ENCODE measurements at places on chromosomes 3 and 15.

- no peak for DNase-seq
Measured at GRCh38 chr15:77817434-77817833, 184.7 kb upstream of the LINGO1 start.

- no peak for DNase-seq
Measured at GRCh38 chr15:85142312-85142711, 160.7 kb downstream of the PDE8A start.

- DNase-seq, result peak; percentile 13
Measured at GRCh38 chr15:89976246-89976600, 24.9 kb upstream of the ZNF710 start.

- no peak for DNase-seq
Measured at GRCh38 chr3:156307704-156308103, 187.3 kb downstream of the KCNAB1 start.

GRCh38 chr15:83911345-83911744 lies 257.4 kb downstream of the ADAMTSL3 start:
- DNase-seq, result no peak

DNA sequence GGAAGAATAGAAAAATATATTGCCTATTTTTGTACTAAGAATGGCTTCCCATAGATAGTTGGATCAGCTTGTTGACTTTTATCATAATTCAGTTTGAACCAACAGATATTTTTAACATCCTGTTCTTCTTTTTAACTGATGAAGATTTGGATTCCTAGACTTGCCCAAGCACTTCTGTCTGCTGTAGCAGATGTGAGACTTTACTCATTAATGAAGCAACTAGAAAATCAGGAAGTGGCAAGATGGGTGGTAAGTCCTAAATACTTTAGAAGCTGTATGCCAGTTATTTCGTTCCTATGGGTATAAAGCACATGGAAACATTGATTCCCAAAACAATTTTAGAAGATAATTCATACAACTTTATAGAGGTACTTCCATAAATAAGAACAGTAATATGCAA lies 8.4 kb downstream of the PIGB start:
- no peak for DNase-seq

- no peak for DNase-seq
Measured at GRCh38 chr15:87954793-87955192, 301.7 kb downstream of the NTRK3 start.

DNA sequence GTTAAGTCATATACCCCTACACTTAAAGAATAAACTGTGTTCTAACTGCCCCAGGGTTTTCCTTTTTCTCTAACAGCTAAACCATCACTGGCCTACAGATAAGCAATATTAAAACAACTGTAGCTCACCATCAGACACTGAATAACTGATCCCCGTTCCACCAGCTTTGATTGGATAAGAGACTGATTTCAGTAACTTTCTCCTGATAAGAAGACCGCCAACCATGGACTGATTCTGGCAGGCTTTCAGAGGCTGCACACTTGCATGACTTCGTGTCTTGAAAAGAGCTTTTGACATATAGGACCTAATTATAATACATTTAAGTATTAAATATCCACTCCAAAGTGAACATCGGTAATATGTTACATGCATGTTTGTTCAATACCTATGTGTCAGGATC lies 15.3 kb upstream of the CEP97 start:
- DNase-seq, result no peak

DNA sequence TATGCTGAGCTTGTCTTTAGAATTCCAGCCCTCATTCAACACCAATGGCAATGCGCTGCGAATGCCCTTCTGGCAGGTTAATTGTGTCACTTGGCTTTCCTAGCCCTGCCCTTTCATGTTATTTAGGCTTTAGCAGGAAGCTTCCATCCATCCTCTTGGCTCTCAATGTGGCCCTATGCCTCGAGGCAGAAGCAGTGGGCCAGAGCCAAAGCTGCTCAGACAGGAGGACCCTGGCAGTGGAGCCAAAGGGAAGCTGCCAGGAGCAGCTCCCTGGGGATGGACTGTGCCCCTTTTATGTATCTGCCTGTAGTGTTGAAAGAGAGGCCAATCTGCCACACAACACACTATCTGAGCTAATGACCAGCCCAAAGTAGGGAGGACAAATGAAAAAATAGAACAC lies 376.4 kb downstream of the CTNNB1 start:
- no peak for DNase-seq

DNA sequence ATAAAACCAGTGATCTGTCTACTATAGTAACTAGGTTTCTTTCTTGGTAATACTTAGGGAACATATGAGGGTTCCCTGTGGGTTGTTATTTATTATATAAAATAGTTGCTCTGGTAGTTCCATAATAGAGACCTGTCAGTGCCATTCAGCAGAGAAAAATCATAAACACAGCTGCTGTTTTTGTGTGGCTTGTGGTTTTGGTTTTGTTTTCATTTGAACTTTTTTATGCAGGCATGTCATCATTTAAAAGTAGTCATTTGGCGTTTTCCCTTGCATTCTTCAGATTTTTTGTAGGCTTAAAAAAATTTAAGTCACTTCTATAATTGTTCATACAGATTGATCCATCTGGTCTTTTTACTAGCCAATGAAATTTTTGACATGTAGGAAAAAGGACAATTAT lies 47.9 kb downstream of the PIK3CA start:
- DNase-seq, result peak; percentile 35

GRCh38 chr3:103963599-103963998 lies 1403.1 kb upstream of the ALCAM start:
- no peak for DNase-seq

DNA sequence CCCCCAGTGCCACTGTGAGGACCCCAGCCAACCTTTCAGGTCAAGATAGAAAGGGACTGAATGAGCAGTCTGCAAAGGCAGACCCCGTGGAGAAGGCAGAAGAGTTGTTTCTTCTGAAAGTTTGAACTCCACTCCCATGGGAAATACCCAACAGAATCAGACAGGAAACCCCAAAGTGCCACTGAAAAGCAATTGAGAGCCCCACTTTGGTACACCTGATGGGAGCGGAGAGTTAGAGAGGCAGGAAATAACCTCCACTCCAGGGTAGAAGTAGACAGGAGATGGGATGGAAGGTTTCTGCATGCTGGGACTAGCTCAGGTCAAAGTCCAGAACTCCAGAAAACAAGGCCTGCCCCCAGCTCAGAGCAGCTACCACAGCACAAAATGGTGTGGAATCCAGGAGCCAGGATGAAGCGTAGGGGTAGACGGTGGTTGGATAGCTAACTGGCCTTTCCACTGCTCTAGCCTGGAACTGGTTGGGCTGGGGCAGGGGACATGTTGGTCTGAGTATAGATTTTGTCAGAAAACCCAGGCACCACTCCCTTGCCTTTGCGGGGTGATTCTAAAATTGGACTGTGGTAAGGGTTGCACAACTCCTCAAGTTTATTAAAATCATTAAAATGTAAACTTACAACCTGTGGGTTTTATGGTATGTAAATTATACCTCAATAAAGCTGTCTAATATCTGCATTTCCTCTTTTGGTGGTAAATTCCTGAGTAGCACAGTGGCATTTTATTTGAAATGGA lies 1.9 kb upstream of the RAB43 start:
- DNase-seq, result peak; percentile 68

DNA sequence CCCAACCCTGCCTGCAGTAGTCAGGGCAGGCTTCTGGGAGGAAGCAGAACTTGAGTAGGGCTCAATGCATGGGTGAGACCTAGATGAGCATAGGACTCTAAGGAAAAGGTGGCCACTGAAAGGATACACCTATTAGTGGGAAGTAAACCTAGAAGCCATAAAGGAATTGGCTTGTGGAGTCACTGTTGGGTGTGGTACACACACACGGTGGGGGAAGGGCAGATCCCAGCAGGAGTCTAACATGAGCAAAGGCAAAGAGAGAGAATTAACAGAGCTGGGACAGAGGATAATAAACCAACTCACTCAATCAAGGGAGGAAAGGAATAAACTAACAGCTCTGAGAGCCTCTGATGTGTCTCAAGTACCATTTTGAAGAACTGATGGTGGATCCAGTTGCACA lies 23.1 kb downstream of the DAPK2 start:
- DNase-seq, result no peak

DNA sequence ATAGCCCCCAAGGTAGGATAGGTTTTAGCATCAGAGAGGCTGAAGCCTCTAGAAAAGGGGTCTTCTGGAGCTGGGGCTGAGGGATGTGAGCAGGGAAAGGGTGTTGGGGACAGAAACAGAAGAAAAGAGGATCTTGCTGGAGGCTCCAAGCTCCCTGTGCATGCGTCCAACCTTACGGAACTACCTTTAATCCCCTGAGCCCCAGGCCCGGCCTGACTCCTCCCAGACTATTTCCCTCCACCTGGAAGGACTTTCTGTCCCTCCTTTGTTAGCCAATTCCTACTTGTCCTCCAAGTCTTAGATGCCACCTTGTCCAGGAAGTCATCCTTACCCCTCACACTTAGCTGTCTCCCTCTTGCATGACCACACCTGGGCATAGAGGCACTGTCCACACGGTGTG lies 50.0 kb upstream of the VPS8 start:
- DNase-seq, result no peak

GRCh38 chr3:188270423-188270972 lies 116.5 kb downstream of the LPP start:
- DNase-seq, result peak; percentile 23

DNA sequence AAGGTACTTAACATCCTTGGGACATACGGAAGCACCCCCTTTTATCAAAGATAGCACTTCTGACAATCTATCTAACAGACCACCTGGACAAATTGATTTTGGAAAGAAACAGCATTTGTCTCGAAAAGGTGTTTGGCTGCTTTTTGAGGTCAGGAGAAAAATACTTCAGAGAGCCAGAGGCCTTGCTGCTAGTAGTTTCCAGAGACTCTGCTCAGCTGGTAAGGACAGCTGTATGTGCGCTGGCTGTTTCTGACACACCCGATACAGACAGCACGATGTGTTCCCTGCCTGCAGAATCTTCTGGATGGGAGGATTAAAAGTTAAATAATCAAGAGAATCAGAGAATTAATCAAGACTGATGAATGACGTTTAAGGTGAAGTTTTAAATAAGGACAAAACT lies 15.6 kb upstream of the GYG1 start:
- DNase-seq, result no peak

DNA sequence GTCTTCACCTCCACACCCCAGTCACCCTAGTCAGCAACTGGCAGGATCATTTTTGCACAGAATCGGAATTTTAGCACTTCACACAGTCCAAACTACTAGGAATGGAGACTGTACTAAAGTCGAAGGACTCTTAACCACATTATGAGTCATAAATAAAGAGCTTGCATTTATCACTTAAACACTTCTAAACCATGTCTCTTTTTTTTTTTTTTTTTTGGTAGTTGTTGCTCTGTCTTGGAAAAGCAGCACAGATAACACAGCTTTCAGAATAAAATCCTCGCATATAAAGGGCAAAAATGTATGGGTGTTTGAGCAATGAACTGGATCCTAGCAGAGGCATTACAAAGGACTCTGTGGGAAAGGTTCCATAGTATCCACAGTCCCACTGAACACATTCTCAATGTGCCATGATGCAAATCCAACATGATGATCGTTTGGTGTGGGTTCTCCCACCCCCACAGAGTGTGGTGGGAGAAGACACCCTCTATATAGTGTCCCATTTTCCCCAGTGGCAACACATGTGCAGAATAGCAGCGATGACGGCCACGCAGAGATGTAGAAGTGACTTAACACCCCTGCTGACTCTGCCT lies 47.1 kb downstream of the FOXP1 start:
- no peak for DNase-seq

DNA sequence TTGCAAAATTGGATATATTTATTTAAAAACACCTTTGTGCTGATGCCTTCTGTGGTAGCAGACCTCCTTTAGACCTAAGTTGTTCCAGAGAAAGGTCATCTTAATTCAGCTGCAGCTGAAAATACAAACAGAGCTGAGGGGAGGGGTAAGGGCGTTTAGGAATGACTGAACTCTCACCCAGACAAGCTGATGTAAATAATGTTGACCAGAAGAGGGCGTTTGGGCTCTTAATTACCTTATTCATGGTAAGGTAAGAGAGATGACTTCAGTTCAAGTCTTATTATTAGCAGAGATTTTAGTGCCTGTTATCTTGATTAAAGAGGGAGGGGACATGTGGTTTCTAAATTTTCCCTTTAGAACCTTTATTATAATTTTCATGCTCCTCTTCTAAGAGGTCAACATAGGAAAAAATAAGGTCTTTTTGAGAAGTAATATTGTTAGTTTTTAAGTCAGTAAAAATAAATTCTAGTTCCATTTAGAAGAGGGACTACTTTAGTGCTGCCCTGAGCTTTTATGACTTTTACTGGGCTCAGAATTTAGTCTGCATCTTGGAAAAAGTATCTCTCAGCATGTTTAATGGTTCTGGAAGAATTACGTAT lies 46.3 kb downstream of the GPR171 start:
- peak; percentile 71 for DNase-seq

DNA sequence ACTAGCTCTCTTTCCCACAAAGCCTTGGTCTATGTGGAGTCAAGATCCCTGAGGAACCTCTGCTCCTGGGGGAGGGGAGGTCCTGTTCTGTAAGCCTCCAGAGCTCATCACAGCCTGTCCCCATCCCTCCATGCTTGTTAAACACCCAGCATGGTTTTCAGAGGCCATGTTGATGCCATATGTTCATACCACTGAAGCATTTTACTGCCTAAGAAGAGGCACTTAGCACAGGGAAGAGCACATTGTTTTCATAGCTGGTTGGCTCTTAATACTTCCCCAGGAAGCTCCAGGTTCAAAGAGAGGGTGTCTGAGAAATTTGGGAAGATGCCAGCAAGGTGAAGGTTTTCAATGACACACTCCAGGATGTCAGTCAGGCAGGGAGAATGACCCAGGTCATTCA lies 25.6 kb downstream of the CPNE4 start:
- DNase-seq, result no peak

- DNase-seq, result no peak
Measured at GRCh38 chr3:135412475-135412874, 553.1 kb upstream of the PPP2R3A start.

DNA sequence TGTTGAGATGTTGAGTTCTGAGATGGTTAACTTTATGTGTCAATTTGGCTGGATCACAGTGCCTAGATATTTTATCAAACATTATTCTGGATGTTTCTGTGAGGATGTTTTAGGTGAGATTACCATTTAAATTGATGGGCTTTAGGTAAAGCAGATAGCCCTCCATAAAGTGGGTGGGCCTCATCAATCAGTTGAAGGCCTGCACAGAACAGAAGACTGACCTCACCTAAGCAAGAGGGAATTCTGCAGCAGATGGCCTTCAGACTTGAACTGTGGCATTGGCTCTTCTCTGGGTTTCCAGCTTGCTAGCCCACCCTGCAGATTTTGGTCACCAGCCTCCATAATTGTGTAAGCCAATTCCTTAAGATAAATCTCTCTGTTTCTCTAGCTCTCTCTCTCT lies 260.4 kb upstream of the VEPH1 start:
- DNase-seq, result no peak

GRCh38 chr3:173957646-173958045 lies 560.1 kb downstream of the NLGN1 start:
- no peak for DNase-seq

Data from B cell (primary cell).